ENCODE measurements at places on chromosomes 6 and 20. TPM values are rescaled to one million over a fixed set of nuclear protein-coding genes. Genes with fewer than 3 reads are reported as not detected.

Gene SNX21
- total RNA-seq, result 1.2 TPM

Gene SH3BGRL2
- 0.43 TPM for total RNA-seq

- H3K27ac ChIP-seq, result peak overlapping the region; percentile 97
- H3K4me1 ChIP-seq, result peaks cover 46% of the 10 kb centered on the region
- H3K27me3 ChIP-seq, result no peaks in the 10 kb centered on the region
- peak overlapping the region; percentile 95 for H3K4me3 ChIP-seq
- peaks cover 27% of the 10 kb centered on the region for H3K36me3 ChIP-seq
Measured at GRCh38 chr6:4021133-4021853, 57.6 kb downstream of the FAM217A start.

Gene PLCB1
- 1.5 TPM for total RNA-seq

- DNase-seq, result no peak
- no peak overlapping the region for H3K4me3 ChIP-seq
- H3K4me1 ChIP-seq, result peaks cover 3% of the 10 kb centered on the region
- no peak overlapping the region for H3K27ac ChIP-seq
- no peaks in the 10 kb centered on the region for H3K36me3 ChIP-seq
Measured at GRCh38 chr6:132866762-132867449, 52.5 kb downstream of the RPS12 start.

Gene EYA4
- not detected for total RNA-seq

DNA sequence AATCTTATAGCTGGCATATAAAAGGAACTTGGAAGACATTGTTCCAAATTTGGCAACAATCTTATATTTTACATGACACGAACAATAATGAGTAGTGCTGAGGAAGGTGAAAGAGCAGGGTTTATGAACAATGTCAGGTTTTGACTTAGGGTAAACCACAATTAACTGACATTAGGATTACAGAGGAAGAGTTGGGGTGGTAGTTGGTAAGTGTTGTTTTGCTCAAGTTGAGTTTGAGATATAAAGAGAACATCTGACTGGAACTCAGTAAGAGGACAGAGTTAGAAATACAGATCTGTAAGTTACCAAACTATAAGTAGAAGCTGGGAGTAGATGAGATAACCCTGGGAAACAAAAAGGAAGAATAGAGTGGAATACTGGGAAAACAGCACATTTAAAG lies 15.1 kb downstream of the RTN4IP1 start:
- DNase-seq, result no peak
- H3K36me3 ChIP-seq, result peaks cover 11% of the 10 kb centered on the region
- H3K27me3 ChIP-seq, result no peaks in the 10 kb centered on the region
- peaks cover 17% of the 10 kb centered on the region for H3K4me1 ChIP-seq

DNA sequence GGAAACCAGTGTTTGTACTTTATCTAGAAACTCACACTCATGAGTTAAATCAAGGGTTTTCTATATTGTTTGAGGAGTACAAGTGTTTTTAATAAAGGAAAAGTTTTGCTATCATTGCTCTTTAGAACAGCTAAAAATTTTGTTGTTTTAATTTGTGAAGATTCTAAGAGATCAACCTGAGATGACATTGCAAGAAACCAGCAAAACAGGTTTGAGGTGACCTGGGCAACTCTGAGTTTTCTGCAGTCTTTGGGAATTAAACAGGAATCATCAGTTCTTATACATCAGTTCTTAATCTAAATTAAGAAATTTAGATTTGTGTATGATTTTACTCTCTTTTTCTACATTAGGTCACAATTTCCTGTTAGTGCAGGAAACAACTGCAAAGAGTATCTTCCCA lies 114.5 kb downstream of the JAG1 start:
- no peak for DNase-seq
- H3K27ac ChIP-seq, result no peak overlapping the region
- H3K27me3 ChIP-seq, result no peaks in the 10 kb centered on the region

DNA sequence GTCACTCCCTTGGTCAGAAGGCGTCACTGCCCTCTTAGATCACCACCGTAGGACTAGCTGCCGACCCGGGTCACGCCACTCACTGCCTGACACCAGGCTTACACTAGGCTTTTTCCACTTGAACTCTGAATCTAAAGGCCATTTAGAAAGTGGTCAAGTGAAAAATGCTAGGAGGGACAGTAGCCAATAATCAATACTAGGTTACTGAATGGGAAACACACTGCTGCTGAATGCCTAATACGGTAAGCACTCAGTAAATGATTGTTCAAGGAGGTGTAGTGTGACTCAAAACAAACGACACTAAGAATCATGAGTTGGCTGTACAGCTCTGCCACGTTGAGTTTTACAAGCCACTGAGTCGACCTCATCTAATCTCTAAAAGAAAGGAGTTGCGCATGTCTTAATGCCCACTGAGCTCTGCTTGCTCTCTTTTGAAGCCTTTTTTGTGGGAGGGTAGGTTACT lies 760 bp upstream of the IBTK start:
- peak overlapping the region; percentile 97 for H3K4me3 ChIP-seq
- H3K36me3 ChIP-seq, result peaks cover 20% of the 10 kb centered on the region
- H3K27me3 ChIP-seq, result no peaks in the 10 kb centered on the region
- H3K27ac ChIP-seq, result peak overlapping the region; percentile 93
- peak; percentile 35 for DNase-seq

DNA sequence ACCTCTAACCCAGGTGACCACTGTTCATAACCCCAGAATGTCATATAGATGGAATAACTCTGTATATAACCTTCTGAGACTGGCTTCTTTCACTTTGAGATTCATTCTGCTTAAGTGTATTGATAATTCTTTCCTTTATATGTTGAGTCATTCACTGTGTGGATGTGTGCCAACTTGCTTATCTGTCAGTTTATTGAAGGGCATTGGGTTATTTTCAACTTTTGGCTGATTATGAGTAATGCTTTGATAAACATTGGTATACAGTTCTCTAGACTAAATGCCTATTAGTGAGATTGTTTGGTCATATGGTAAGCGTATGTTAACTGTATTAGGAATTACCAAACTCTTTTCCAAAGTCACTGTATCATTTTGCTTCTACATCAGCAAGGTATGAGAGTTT lies 453.4 kb upstream of the SPTLC3 start:
- H3K4me3 ChIP-seq, result no peak overlapping the region
- H3K27ac ChIP-seq, result no peak overlapping the region
- DNase-seq, result no peak
- H3K36me3 ChIP-seq, result no peaks in the 10 kb centered on the region
- no peaks in the 10 kb centered on the region for H3K4me1 ChIP-seq

DNA sequence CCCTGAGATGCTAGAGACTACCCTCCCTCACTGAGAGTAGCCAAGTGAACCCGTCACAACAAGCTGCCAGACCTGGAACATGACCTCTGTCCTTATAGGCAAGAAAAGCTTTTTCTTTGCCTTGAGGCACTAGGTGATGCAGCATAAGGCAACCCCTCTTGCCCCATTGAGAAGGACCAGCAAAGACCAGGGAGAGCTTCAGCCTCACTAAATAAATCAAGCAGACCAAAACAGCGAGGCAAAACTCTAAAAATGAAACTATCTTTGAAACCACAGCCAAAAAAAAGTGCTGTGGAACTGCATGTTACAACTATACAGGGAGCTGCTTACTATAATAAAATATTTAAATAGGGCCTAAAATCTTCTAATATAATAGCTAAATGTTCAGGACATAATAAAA lies 62.6 kb upstream of the FAM83B start:
- no peak overlapping the region for H3K4me3 ChIP-seq
- H3K4me1 ChIP-seq, result no peaks in the 10 kb centered on the region
- no peaks in the 10 kb centered on the region for H3K36me3 ChIP-seq
- H3K27me3 ChIP-seq, result no peaks in the 10 kb centered on the region

Gene TBC1D7
- 16.4 TPM for total RNA-seq

Gene PAK5
- total RNA-seq, result not detected

DNA sequence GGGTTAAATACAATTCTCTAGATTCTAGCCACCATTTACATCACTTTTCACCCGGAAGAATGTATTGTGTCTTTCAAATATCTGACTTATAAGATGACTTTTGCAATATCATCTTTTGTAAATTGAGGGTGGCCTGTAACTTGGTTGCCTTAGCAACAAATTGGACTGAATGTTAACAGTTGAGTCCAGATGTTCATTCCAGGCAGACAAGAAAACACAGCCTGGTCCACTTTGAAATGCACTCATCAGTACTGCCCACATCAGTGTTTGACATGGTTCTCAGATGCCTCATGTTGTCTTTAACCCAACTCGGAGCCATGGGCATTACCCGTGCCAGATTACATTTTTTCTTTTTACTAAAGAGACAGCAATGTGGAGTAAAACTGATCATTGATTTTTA lies 781.6 kb upstream of the CHD6 start:
- H3K27me3 ChIP-seq, result no peaks in the 10 kb centered on the region
- H3K36me3 ChIP-seq, result no peaks in the 10 kb centered on the region
- no peak overlapping the region for H3K27ac ChIP-seq
- no peak for DNase-seq
- H3K4me1 ChIP-seq, result no peaks in the 10 kb centered on the region
- H3K4me3 ChIP-seq, result no peak overlapping the region

Gene OR2J3
- total RNA-seq, result not detected

- H3K27ac ChIP-seq, result no peak overlapping the region
- no peaks in the 10 kb centered on the region for H3K36me3 ChIP-seq
- no peak overlapping the region for H3K4me3 ChIP-seq
- DNase-seq, result no peak
- H3K27me3 ChIP-seq, result peaks cover 6% of the 10 kb centered on the region
Measured at GRCh38 chr20:44348168-44348659, 7.3 kb upstream of the HNF4A start.

DNA sequence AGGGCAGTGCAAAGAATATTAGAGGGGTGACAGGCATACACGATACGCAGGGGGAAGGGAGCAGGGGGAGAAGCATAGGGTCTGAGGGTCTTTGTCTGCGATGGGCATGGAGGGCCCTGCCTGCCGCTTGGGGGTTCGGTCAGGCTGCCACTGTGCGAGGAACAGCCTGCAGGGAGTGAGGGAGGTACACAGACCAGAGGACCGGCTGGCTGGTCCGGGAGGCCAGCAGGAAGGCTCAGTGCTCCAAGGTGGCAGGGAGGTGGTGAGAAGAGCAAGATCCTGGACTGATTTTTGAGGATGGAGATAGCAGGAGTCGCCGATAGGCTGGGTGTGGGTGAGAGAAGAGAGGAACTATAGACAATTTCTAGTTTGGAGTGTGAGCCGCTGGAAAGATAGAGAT lies 338.4 kb downstream of the ZFAND3 start:
- no peak for DNase-seq
- no peak overlapping the region for H3K4me3 ChIP-seq
- no peaks in the 10 kb centered on the region for H3K4me1 ChIP-seq
- no peaks in the 10 kb centered on the region for H3K27me3 ChIP-seq
- H3K27ac ChIP-seq, result no peak overlapping the region

GRCh38 chr20:13041574-13042457 lies 33.0 kb downstream of the SPTLC3 start:
- no peak overlapping the region for H3K27ac ChIP-seq
- H3K27me3 ChIP-seq, result no peaks in the 10 kb centered on the region
- no peaks in the 10 kb centered on the region for H3K36me3 ChIP-seq
- no peak for DNase-seq
- no peaks in the 10 kb centered on the region for H3K4me1 ChIP-seq

Gene ARMH2
- total RNA-seq, result not detected

DNA sequence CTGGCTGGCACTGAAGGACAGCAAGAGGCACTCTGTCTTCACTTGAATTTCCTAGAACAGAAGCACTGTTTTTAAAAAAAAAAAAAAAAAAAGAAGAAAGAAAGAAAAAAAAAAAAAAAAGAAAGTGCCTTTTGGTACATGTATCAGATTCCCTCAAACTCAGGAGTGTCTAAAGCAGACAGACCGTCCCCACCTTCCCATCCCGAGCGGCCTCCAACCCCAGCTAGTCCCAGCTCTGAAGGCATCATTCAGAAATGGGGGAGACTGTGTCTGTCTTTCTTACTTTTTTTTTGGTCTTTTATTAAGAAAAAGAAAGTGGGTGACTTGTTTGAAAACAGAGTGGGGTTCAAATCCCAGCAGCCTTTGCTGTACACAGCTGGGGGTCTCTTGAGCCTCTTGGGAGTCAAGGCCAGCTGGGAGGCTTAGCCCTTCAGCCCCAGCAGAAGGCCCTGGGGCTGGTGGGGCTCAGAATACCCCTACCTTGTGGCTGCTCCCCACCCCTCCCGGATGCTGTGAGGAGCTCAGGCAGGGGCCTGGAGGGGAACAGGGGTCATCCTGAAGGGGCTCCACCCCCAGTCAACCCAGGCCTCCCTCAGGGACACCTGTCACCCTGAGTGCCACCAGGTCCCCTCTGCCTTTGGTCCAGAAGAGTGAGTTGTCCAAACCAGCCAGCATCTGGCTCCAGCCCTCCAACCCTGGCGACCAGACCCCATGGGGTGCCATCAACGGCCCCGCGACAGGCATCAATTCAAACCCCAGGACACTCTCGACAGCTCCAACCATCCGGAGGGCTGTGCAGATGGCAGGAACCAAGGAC lies 128.3 kb downstream of the TAF4 start:
- H3K4me3 ChIP-seq, result no peak overlapping the region
- no peak for DNase-seq
- no peaks in the 10 kb centered on the region for H3K4me1 ChIP-seq

Gene CD109
- 13.2 TPM for total RNA-seq

DNA sequence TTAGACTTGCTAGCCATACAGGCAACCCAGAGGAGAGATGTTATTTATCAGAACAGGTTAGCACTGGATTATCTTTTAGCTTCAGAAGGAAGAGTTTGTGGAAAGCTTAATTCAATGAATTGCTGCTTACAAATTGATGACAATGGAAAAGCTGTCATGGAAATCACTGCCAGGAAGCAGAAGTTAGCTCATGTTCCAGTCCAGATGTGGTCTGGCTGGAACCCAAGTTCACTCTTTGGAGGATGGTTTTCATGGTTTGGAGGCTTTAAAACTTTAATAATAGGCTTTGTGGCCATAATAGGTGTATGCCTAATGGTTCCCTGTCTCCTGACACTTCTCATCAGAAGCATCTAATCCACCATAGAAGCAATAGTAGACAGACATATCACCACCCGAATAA lies 699.0 kb downstream of the PHF3 start:
- H3K4me1 ChIP-seq, result no peaks in the 10 kb centered on the region
- no peak overlapping the region for H3K27ac ChIP-seq
- no peak for DNase-seq
- no peaks in the 10 kb centered on the region for H3K27me3 ChIP-seq
